ENCODE measurements at places on chromosomes 12 and 14.

- no peak for DNase-seq
These were observed 96.4 kb downstream of the LRRC74A start for GRCh38 chr14:76922584-76922983.

DNA sequence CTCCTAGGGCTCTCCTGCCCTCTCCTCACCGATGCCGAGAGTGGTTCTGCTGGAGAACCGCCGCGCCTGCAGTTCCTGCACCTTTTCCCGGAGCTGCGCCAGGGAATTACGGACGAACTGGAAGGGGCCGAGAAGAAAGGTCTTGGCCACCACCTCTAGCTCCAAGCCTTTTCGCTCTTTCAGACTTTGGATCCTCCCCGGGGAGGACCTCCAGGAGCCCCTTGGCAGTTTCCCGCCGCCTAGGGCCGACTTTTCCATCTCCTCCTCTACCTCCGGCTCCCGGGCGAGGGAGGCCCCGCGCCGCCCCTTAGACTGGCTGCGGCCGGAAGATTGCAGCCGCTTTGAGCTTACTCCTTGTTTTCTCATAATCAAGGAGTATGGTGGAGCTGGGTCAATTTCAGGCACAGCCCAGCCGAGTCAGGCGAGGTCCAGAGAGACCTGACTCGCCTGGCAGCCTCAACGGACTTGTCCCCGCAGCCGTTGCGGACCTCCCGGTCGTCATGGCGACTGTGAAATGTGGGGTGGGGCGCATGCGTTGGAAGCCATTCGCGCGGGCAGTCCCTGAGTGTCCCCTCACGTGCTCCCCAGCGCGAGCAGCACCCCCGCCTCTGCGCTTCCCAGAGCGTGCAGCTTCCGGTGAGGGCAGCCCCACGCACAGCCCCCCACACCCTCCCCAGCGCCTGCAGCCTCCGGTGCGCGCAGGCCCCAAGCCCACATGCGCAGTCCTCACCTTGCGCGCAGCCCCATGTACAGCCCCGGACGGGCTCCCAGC, at the start of gene DPY19L2:
TSS of gene DPY19L2 (minus strand) at position 466 of the 772 bp plus-strand sequence. CDS start at position 366, 100 bp downstream.
- peak; percentile 22 for DNase-seq

DNA sequence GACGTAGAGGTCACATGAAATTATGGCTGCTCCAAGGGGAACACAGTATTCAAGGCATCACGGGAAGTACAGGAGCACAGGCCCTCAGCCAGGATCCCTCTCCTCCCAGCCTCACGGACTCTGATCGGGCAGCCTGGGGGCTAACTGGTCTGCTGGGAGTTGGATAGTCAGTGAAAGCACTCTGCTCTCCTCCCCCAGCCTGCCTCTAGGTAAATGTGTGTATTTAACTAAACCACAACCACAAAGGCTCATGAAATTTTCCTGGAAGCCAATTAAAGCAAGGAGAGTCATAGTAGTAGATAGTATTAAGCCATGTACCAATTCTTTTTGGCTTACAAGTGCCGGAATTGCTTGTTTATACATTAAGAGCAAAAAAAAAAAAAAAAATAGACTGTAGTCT, 254.3 kb downstream of the MSRB3 start:
- DNase-seq = no peak

DNA sequence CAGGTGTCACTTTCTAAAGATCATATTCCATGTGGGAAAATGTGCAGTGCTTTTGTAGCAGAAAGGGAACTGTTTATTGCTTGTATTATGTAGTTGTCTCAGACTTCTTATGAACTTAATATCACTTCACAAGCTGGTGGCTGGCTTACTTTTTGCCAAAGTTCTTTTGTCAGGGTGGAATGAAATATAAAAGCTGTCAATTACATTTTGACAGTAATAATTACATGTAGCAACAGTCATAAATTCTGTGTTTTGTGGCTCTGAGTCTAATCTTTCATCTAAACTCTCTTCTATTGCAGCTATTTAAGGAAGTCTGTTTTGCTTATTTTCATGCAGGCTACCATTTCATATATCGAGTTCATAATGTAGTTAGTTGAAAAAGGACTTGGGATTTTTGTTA, 106.6 kb downstream of the OTOGL start:
- DNase-seq = no peak
